T-helper 17 cell (primary cell): ENCODE measurements at places on chromosomes 1 and 21.

DNA sequence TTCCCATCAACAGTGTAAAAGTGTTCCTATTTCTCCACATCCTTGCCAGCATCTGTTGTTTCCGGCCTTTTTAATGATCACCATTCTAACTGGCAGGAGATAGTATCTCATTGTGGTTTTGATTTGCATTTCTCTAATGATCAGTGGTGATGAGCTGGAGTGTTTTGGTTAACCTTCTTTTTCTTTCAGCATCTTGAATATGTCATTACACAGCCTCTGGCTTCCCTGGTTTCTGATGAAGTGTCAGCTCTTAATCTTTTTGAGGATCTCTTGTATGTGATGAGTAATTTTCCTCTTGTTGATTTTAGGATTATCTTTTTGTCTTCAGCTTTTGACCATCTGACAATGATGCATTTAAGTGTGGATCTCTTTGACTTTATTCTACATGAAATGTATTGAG is 133.2 kb upstream of the GRIK3 start:
- DNase-seq, result no peak

DNA sequence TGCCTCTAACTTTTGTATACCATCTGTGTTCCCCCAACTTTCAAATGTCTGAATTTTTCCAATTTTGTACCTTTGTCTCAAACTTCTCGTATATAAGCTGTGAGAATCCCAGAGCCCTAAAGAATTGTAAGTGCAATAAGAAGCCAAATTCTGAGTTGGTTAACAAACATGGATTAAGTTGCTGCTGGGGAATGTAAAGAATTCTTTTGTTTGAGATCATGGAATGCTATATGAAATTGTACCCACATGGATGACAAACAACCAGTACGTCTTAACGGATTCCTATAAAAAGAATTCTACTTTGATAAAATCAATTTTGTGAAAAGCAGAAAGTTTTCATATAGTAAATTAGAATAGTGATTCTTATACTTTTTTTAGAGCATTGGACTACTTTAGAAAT is 72.4 kb upstream of the CYP2J2 start:
- no peak for DNase-seq

DNA sequence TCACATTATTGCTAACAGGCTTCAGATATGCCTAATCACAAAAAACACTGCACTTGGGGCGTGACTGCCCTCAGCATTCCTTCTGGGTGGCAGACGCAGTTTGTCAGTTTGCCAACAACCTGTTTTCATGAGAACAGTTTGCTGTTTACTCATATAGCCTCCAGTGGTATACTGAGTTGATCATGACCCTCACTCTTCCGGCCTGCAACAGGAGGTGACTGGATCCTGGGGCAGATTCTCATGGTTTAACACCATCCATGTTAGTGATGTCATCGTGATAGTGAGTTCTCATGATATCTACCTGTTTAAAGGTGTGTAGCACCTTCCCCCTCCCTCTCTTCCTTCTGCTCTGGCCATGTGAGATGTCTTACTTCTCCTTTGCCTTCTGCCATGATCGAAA is 555.2 kb downstream of the PLPP3 start:
- DNase-seq, result no peak

DNA sequence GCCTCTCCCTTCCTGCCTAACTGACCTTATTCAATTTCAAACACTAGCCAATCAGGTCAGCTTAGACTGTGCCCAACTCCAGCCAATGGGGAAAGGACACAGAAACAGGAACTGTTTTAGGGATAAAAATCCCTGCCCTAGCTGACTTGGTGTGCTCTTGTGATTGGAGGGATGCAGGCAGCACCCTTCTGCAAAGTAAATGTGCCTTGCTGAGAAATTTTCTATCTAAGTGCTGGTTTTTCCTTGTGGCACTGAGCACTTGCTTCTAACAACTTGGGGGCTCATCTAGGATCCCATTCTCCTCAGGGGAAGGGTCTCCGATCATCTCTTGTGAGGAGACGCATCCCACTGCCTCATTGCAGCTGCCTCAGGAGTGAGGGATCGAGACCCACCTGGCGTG is 10.7 kb upstream of the CD2 start:
- no peak for DNase-seq

DNA sequence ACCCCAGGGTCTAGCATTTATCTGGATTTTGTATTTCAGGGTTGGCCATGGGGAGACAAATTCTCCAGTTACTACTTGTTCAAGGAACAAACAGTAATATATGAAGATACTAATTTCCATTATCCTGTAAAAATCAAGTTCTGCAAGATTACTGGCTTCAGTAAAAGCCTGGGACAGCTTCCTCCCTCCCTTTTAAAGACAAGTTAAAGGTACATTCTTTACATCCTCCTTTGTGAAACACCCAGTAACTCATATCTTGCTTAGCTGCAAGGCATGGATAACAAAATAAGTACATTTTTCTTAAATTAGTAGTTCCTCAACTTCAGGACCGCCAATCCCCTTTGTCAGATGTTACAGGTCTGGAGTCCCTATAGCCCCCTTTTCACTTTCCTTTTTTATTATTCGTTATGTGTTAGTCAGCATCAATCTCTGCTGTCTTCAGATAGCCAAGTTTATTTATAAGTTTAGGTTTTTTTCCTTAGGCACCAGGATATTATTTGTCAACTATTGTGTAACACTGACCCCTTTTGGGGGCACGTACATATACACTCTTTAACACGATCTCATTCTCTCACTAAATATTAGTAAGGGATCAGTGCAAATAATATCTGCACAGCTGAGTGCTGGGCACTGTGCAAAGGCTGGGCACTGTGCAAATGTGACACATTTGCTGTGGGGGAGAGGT is 9.8 kb downstream of the ERRFI1 start:
- no peak for DNase-seq

- DNase-seq, result peak; percentile 20
These were observed 60.0 kb upstream of the ATP5PO start for GRCh38 chr21:33975548-33976081.

- no peak for DNase-seq
These were observed 53.1 kb upstream of the PPP2R5A start for GRCh38 chr1:212232090-212232489.

- DNase-seq, result no peak
These were observed 42.9 kb downstream of the ATP1A1 start for GRCh38 chr1:116415699-116416533.

GRCh38 chr1:99726818-99727217 is 39.6 kb downstream of the FRRS1 start:
- no peak for DNase-seq

DNA sequence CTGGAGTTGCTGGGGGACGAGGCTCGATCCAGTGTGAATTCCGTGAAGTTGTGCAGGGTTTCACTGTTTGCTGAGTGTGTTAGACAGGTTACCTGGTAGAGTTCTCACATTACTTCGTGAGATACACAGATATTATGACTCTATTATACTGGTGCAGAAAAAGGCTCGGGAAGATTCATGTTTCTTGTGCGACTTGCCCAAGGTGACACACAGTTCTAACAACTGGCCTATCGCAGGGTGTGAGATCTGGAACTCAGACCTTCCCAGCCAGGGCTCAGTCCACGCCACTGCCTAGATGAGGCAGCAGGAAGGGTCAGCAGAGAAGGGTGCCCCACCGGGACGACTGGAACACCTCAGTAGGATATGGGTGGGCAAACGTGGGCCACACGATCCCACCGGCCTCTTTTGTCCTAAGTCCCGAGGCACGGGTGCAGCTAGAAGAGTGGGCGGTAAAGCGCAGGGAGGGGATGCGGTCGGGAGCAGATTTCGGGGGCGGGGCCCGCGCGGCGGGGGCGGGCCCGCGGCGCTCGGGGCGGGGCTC is 296 bp upstream of the RNPEP start:
- DNase-seq, result peak; percentile 63

GRCh38 chr1:94926126-94926914 is 590 bp downstream of the CNN3 start:
- no peak for DNase-seq
